Stimulated activated naive CD4-positive, alpha-beta T cell treated with Interleukin-2 at 50 U/mL for 16 hours (primary cell): ENCODE measurements at places on chromosomes 16 and 17.

DNA sequence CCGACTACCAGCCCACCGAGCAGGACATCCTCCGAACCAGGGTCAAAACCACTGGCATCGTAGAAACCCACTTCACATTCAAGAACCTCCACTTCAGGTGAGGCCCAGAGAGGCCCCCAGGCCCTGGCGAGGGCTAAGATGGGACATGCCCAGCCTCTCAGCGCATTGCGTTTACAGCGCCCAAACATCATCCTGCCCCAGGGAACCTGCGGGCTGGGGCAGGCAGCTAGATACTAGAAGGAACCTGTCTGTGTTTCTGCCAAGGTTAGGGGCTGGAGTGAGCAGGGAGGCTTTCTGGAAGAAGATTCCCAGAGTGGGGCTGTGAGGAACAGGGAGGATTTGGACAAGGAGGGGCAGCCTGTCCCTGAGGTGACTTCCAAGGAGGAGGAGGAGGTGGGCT is 90.6 kb downstream of the AMFR start:
- DNase-seq, result no peak

GRCh38 chr16:65123396-65124211 is 1.7 kb upstream of the CDH11 start:
- no peak for DNase-seq

GRCh38 chr17:80774643-80775281 is 216.9 kb upstream of the CHMP6 start:
- DNase-seq, result no peak

GRCh38 chr17:82710499-82711232 is 5.8 kb upstream of the FN3KRP start:
- no peak for DNase-seq

DNA sequence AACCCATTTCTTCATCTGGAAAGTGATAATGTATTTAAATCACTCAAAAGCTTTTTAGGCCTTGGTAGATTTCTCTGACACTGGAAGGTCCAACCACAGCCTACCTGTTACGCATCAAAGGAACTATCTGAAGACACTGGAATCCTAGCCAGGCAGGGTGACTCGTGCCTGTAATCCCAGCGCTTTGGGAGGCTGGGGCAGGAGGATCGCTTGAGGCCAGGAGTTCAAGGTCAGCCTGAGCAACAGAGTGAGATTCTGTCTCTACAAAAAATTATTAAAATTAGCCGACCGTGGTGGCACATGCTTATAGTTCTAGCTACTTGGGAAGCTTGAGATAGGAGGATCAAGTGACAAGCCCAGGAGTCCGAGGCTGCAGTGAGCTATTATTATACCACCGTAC is 18.4 kb upstream of the G6PC1 start:
- no peak for DNase-seq

- DNase-seq, result no peak
Observed at GRCh38 chr16:2038382-2039231, 9.0 kb downstream of the NTHL1 start.

GRCh38 chr17:6350806-6351205 is 84.1 kb downstream of the AIPL1 start:
- DNase-seq, result no peak

GRCh38 chr17:1344521-1344920 is 55.5 kb downstream of the YWHAE start:
- DNase-seq, result no peak
